PC-9 (cell line): ENCODE measurements at places on chromosomes 5 and 9. TPM values are rescaled to one million over a fixed set of nuclear protein-coding genes. Genes with fewer than 3 reads are reported as not detected.

- DNase-seq, result no peak
Measured at GRCh38 chr5:131272724-131273123, 8.9 kb downstream of the CDC42SE2 start.

Gene OSMR
- total RNA-seq, result 45.3 and 65.4 TPM in 2 replicates

- no peak for DNase-seq
Measured at GRCh38 chr5:139177809-139178588, 20.2 kb downstream of the SIL1 start.

DNA sequence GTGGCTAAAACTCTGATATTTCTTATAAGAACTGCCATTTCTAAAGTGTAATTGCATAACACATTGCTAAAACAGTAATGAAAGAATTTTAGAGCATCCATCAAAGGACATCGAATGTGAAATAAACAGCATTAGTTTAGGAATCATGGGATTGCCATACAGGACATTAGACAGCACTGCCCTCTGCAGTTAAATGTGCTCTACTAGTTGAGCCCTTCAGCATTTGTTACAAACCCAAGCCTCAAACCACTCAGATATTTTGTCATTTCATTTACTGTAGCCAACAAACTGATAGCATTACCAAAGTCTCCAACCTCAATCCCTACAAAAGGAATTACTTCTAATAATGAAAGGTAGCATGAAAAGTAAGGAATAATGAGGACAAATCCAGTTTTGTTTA lies 116.8 kb upstream of the COX7C start:
- no peak for DNase-seq

GRCh38 chr9:70484232-70485130 lies 70.0 kb upstream of the KLF9 start:
- peak; percentile 49 for DNase-seq

- no peak for DNase-seq
Measured at GRCh38 chr5:171849585-171850323, 64.1 kb downstream of the SMIM23 start.

Gene ACSL6
- total RNA-seq, result not detected in 2 replicates

Gene TAF1L
- total RNA-seq, result 0.07 TPM in 1 of 2 replicates, not detected in the other

Gene NIPAL4
- total RNA-seq, result 0.24 TPM in 1 of 2 replicates, not detected in the other

- no peak for DNase-seq
Measured at GRCh38 chr5:102595332-102595731, 96.5 kb upstream of the SLCO6A1 start.

GRCh38 chr5:159849437-159850083 lies 66.7 kb upstream of the ADRA1B start:
- DNase-seq, result peak; percentile 38
